ENCODE measurements at places on chromosomes 7 and 10.

DNA sequence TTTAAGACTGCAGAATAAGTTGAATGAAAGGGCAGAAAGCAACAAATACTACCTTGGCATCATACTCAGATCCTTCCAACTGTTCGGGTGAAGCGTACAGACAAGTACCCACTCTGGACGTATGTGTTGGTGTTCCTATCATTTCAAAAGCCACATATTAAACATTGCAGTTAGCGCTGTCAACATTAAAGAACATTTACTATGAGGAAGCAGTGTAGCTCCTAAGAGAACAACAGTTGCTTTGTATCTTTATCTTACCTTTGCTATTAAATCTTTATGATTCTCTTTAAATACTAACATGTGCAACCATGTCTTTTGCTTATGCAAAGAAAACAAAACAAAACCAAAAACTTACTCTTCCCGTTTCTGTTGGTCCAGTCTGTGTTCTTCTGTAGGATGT lies 2.6 kb upstream of the ANKRD61 start:
- H3K4me3 ChIP-seq: no peak overlapping the region
- no peaks in the 10 kb centered on the region for H3K27me3 ChIP-seq
- peaks cover 2% of the 10 kb centered on the region for H3K36me3 ChIP-seq
- DNase-seq: no peak
- H3K27ac ChIP-seq: no peak overlapping the region

GRCh38 chr7:74061840-74062539 lies 21.6 kb upstream of the LIMK1 start:
- no peaks in the 10 kb centered on the region for H3K36me3 ChIP-seq
- peak overlapping the region; percentile 53 for H3K27ac ChIP-seq
- no peaks in the 10 kb centered on the region for H3K27me3 ChIP-seq
- H3K4me1 ChIP-seq: no peaks in the 10 kb centered on the region
- no peak overlapping the region for H3K4me3 ChIP-seq

DNA sequence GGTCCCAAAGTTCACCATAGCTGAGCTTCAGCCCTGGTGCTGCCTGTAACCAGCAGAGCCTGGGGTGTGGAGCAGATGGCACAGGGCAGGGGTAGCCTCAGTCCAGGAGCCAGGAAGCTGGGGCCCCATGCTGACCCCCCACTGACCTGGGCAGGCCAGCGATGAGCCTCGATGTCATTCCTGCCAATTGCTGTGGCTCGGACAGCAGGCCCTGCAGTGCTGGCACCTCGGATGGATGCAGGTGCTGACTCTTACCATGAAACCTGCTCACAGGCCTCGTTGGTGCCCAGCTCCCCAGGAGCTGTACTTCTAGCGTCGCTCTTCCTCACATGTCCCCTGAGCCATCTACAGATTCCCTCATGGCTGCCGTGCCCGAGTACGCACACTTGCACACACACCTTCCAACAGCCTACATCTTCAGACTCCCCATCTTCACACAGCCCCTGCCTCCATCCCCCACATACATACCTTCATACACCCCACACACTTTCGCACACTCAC lies 46.8 kb upstream of the PCBD1 start:
- H3K36me3 ChIP-seq: no peaks in the 10 kb centered on the region
- H3K4me3 ChIP-seq: no peak overlapping the region
- no peaks in the 10 kb centered on the region for H3K27me3 ChIP-seq
- H3K4me1 ChIP-seq: no peaks in the 10 kb centered on the region

DNA sequence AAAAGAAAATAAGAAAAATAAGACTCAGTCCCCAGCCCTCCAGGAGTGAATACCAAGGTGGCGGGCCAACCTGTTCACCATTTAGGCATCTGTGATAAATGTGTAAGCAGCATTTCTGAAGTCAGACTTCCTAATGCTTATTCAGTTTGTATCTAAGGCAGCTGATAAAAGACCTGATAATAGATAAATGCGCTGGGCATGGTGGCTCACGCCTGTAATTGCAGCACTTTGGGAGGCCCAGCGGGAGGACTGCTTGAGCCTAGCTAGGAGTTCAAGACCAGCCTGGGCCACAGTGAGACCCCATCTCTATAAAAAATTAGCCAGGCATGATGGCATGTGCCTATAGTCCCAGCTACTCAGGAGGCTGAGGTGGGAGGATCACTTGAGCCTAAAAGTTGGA lies 103.6 kb downstream of the SPDYE5 start:
- H3K4me1 ChIP-seq: peaks cover 27% of the 10 kb centered on the region
- H3K36me3 ChIP-seq: no peaks in the 10 kb centered on the region
- no peaks in the 10 kb centered on the region for H3K27me3 ChIP-seq
- H3K27ac ChIP-seq: no peak overlapping the region
